CD4-positive, alpha-beta T cell treated with Interleukin-10 for 1 hour (primary cell): ENCODE measurements at places on chromosomes 4 and X.

DNA sequence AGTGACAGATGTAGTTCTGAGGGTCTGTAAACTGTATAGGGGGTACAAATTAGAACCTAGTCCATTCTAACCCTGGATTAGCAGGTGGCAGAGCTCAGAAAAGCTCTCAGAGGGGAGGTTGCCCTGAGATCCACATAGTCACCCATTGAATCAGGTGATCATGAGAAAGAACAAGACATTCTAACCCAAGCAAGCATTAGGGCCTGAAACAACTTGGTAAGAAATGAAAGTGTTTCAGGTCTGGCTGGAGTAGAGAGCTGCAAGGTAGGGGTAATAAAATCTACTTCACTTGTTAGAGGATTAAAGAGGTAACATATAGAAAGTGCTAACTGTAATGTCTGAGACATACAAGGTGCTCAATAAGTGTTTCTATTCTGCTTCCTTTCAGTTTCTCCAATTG lies 8.8 kb upstream of the BMP2K start:
- DNase-seq = no peak

GRCh38 chr4:14608630-14609029 lies 393.7 kb upstream of the CPEB2 start:
- DNase-seq = no peak

DNA sequence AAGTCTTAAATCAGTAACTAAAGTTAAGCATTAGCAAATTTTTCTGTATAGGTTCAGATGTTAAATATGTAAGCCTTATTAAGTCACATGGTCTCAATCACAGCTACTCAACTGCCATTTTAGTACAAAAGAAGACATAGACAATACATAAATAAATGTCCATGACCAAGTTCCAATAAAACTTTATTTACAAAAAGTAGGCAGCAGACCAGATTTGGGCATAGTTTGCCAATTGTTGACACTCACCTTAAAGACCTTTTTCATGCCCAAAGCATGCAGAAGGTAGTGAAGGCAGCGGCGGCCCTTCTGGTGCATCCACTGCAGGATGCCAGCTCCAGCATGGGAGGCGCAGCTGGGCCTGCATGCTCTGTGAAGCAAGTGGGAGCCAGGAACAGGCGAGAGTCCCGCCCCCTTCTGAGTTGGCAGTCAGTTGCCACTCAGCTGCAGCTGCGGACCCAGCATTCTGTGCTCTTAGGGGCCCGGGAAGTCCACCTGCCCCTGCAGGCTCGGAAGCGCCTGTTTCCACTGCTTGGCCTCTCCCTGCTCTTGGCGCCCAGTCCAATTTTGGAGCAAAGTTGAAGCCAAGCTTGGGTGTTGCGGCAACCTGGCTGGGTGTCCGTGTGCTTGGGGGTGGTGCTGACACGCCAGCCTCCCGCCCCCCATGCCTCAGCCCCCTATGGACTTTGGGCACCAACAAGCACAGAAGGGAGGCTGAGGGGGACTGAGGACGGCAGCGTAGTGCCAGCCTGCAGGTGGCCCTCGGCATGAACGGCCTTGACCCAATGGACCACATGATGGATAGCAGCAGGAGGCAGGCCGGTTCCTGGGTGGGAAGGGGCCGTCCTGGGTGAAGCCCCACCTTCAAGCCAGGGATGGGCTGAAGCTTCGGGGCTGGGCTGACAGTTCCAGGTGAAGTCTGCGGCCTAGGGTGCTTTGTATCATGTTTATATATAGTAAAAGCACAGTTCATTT lies 42.4 kb upstream of the PABPC4L start:
- no peak for DNase-seq

DNA sequence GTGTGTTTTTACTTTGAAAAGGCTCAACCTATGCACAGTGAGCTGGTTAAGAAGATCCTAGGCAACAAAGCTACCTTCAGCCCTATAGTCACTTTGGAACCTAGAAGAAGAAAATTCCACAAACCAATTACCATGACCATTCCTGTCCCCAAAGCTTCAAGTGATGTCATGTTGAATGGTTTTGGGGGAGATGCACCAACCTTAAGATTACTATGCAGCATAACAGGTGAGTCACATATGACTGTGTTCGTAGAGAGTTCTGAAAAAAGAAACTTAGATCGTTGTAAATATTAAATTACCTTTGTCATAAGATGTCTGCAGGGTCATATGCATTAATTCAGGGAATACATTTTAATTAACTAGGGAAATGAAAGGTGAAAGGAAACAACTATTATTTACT lies 287.1 kb downstream of the ANK2 start:
- DNase-seq = no peak

DNA sequence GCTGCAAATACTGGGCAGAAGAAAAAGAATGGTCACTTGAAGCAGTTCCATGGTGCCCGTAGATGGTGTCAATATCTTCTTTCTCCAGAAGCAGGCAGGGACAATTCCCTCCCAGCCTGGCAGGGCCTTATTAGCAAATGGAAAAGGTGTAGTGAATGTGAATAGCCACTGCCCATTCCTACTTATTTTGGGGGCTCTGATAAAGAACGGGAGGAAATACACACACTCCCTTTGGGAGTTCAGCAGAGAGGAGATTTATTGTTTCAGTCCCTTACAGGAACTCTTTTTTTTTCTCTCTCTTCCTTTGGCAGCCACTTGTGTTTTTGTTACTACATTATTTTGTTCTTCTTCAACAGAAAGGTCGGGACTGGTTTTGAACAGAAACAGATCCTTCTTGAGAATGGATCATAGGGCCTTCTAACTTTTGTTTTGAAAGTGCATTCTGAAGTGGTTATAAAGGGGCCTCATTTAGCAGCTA lies at the start of gene EMCN:
TSS of gene EMCN (minus strand) at position 159 of the 478 bp plus-strand sequence. CDS start at position 51, 108 bp downstream.
- DNase-seq = no peak

DNA sequence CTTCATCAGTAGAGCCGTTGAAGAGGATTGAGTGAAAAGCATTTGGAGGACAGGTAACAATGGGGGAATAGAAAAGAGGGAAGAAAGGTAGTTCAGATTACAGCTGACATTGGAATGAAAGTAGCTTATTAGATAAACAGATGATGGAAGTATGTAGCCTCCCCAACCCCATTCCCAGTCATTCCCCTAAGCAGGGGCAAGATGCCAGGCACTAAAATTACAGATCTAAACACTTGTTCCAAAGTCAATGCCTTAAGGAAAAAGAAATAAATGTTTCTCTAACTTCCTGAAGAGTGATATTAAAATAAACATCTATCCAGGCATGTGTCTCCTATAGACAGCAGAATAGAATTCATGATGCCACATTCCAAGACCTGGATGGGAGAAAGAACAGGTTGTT lies 350.8 kb downstream of the PDGFC start:
- no peak for DNase-seq

- no peak for DNase-seq
Observed at GRCh38 chr4:101126059-101126458, 221.3 kb downstream of the PPP3CA start.

DNA sequence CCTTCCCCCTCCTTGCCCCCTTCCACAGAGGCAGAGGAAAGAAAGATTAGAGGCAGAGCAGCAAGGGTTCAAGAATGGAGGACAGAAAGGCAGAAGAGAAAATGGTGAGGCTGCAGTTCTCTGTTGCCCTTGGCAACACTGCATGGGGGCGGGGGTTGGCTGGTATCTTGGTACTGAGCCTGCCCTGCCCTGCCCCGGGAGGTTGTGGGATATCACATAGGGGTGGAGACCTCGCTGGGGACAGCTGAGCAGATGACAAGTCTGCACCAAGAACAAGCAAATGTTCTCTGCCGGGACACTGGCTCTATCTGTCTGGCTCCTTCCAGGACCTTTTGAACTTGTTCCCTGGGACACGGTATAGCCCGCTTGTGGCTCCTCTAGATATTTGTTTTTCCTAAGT lies 39.8 kb downstream of the NHS start:
- no peak for DNase-seq

DNA sequence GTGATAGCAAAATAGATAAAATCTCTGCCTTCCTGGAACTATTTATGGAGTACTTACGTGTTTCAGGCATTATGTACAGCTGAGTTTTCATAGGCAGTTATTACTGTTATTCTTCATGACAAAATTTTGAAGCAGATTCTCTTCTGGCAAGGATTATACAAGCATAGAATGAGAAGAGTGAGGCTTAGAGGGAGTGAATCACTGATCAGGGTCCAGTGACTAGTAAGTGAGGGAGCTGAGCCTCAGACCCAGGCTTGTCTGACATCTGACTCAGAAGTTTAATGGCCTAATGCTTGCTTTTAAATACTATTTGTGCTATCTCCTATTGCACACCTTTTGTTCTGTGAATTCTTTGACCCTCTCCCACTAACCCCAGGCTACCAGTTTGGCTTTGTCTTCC lies 110.6 kb downstream of the DTHD1 start:
- no peak for DNase-seq

DNA sequence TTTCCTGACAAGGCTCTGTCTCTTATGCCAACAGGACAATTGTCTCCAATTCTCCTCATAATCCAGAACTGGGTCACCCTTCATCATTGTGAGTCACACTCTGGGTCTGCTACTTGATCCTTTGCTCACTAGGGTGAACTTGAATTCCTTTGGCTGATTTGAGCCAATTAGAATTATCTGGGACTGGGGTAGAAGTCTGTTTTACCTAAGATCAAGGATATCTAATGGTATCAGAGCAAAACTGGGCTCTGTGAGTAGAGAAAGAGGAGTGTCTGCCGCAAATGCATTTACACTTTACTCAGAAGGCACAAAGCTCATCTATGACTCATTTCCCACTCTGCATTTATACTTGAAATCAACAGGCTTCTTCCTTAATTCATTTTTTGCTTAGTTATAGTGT lies 72.6 kb downstream of the PITX2 start:
- DNase-seq = no peak

- DNase-seq = no peak
Observed at GRCh38 chrX:55127692-55128091, 38.9 kb downstream of the PAGE2 start.

DNA sequence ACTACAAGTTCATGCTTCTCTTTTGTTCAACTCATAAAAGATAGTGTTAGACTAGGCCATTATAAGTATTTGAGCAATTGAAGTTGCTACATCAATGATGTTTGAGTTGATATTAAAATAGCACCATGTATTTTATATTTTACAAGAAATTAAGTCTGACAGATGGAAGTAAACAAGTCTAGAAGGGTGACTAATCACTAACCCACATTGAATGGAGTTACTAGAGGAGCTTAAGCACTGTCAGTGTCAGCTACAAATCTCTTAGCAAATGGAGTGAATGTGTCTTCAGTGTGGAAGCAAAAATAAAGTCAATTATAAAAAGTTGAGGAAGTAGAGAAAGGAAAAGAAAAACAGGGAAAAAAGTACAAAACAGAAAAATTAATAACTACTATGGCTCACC lies 592.5 kb downstream of the PCDH18 start:
- no peak for DNase-seq
